ENCODE measurements at places on chromosomes 2 and 18.

GRCh38 chr18:61606759-61607158, 273.5 kb downstream of the CDH20 start:
- DNase-seq: no peak

DNA sequence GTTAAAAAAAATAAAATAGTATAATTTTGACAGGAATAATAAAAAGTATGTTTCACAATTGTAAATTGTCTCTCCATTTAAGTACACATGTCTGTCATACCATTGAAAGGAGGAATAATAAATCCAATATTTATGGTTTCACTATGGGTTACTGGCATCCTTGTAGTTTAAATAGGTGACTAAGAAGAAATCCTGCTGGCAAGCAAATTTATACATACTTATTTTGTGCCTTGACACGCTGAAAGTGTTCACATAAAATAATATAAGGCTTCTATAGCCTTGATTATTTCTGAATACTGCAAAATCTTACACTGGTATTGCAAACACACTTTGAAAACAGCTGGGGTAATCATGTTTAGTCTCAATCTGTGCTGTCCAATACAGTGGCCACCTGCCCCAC, 138.3 kb upstream of the ETAA1 start:
- DNase-seq: no peak

GRCh38 chr18:70005580-70005979, 57.9 kb upstream of the CD226 start:
- no peak for DNase-seq

DNA sequence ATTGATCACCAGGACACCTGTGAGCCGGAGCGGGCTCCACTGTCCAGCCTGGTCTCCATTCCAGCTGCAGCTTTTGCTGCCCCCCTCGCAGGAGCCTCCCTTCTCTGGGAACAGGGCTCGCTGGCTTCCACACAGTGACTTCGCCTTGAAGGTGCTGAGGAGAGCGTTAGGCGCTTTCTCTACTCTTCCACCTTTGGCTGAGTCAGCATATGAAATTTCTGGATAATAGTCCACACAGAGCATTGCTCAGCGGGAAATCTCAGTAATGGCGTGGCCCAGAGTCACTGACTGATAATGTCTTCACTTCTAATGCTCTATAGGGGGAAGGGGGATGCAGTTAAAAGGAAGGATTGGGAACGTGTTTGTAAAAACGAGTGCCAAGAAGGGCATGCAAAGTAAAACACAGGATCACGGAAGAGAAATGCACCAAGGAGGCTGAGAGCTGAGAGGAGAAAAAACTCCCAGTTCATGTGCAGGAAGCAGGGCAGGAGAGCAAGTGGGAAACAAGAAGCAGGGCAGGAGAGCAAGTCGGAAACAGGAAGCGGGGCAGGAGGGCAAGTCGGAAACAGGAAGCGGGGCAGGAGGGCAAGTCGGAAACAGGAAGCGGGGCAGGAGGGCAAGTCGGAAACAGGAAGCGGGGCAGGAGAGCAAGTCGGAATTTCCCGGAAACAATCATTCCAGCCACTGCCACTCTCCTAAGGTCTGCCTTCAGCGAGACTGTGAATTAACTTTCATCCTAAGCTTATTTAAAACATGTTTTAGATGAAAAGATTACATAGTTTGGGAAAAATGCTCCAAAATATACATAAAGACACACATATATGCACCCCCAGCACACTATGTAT, 77.7 kb downstream of the MYT1L start:
- no peak for DNase-seq

DNA sequence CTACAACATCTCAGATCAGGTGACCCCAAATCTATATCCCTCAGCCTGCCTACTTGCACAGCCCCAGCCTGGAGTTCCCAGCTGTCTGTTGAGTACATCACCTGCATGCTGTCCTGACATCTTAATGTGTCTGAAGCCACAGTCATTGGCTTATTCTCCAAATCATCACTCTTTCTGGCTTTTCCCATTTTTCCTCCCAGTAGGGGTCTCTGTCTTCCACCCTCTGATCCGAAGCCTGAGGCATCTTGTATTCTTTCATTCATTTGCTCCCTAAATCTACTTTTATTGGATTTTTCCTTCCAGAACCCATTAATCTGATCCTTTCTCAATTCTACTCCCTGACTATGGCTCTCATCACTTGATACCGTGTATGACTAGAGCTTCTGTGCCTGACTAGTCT, 332.9 kb upstream of the DCC start:
- no peak for DNase-seq

- DNase-seq: no peak
These were observed 6.4 kb upstream of the NPAS2 start for GRCh38 chr2:100813527-100813926.

- no peak for DNase-seq
These were observed 58.9 kb downstream of the SPTBN1 start for GRCh38 chr2:54514822-54515569.

- DNase-seq: peak; percentile 49
These were observed 21.9 kb upstream of the SEMA4C start for GRCh38 chr2:96891591-96892333.

DNA sequence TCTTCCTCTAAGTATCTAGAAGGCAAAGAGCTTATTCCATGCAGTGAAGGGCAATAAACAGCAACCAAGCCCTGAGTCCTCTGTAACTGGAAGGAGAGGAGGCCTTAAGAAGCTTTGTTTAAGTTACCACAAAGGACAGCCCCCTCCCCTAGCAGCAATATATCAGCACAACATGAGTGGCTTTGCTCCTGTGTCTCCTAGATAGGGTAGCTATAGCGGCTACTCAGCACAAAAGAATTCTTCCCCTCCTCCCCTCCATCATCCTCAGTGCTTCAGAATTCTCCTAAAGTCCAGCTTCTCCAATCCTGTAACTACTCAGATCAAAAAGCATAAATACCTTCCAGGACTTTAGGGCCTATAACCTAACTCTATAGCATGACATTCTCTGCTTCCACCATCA, 16.5 kb downstream of the SUMO1 start:
- DNase-seq: no peak

- no peak for DNase-seq
These were observed 31.5 kb downstream of the USP34 start for GRCh38 chr2:61439241-61440002.

DNA sequence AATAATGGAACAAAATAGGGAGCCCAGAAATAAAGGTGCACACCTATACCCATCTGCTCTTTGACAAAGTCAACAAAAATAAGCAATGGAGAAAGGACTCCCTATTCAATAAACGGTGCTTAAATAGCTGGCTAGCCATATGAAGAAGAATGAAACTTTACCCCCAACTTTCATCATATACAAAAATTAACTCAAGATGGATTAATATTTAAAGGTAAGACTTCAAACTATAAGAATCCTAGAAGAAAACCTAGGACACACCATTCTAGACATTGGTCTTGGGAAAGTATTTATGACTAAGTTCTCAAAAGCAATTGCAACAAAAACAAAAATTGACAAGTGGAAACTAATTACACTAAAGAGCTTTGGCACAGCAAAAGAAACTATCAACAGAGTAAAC, 139.1 kb downstream of the DNAH7 start:
- DNase-seq: no peak

- no peak for DNase-seq
These were observed 1322.0 kb downstream of the LRP1B start for GRCh38 chr2:140808820-140809219.

DNA sequence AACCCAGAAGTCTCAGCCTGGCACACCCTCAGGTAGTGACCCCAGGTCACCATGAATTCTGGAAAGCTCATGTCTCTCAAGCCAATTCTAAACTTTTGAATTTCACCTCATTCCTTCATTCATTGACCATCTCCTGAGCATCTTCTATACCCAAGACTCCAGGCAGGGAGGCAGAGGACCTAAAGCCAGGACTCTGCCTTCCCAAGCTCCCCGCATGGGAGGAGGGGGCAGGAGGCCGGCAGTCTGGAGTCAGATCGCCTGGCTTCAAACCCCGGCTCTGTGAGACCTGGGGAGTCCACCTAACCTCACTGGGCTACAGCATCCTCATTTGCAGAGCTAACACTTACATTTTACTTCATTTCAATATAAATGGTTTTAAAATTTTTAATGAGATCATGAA, 59.0 kb downstream of the SMAD7 start:
- no peak for DNase-seq

DNA sequence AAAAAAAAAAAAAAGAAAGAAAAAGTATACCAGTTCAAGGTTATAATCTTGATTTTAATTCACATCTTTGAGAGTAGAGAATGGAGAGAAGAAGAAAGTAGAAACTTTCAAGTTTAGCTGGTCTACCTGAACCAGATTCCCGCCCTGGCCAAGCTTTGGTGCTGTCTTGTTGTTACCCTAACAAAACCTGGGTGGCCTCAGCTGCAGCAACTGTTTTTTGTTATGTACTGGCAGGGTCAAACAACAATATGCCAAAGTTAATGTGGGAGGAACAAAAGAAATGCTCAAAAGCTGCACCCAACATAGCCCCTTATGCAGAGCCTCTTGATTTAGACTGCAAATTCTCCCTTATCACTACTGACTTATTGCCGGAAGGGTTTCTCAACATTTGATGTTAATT, 165.3 kb upstream of the TFPI start:
- no peak for DNase-seq
